ENCODE measurements at places on chromosomes 3 and 15.

- no peak for DNase-seq
These were observed 61.5 kb upstream of the GOLIM4 start for GRCh38 chr3:168157099-168157700.

GRCh38 chr3:187630404-187630803 lies 39.8 kb downstream of the SST start:
- no peak for DNase-seq

- DNase-seq, result no peak
These were observed 134.5 kb downstream of the FBN1 start for GRCh38 chr15:48510976-48511375.

GRCh38 chr3:33575311-33575710 lies 135.1 kb upstream of the UBP1 start:
- no peak for DNase-seq

GRCh38 chr3:55639143-55639542 lies 152.0 kb upstream of the WNT5A start:
- no peak for DNase-seq

DNA sequence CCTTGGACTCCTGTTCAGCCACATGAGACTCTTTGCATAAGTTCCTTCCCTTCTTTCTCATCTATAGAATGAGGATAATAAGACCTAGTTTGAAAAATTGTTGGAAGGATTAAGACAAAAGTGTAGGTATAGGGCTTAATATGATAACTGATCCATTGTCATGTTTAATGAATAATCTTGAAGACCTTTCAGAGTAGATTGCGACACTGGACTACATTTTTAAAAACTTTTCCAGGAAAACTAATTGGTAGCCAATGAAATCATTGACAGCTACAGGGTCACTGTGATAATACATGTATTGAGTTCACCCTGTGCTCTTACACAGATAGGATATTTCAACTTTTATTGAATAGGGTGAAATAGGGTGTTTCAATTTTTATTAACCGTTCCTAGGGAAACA lies 78.5 kb upstream of the FBN1 start:
- DNase-seq, result no peak

GRCh38 chr3:158101335-158102241 lies 4.6 kb downstream of the SHOX2 start:
- DNase-seq, result no peak

DNA sequence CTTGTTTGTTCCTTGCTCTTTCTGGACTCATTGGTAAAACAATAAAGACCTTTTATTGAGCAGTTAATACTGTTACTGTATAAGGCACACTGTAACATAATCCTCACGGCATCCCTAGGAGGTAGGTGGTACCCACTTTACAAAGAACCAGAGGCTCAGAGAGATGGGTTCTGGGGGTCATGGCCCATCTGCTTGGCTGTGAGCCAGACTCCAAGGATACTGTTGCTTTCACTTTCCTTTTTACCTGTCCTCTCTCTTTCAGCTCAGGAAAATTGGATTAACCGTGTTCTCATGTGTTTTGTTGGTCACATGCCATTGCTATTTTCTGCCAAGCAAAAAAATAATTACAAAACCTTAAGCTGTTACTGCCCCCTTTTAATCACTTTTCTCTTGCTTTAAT lies 34.8 kb upstream of the FILIP1L start:
- DNase-seq, result no peak

- DNase-seq, result no peak
These were observed 61.8 kb upstream of the SNRK start for GRCh38 chr3:43224405-43225073.

- no peak for DNase-seq
These were observed 143.8 kb downstream of the ATP10A start for GRCh38 chr15:25719101-25719985.

DNA sequence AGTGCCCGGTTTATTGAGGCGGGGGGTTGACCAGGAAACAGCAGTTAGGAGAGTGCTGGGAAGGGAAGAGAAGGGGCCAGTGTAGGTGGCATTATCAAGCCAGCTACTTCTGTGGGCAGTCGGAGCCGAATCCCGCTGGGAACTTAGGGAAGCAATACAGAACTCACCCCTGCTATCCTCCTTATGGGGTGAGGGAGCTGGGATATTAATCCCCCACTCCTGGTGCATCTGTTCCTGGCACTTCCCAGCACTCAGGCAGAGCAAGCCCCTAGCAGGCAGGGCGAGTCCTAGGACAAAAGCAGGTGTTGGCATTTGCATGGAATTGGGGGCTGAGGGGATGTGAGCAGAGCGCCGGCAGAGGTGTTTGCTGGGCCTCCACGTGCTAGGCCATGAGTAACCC lies 48.6 kb downstream of the SMAD6 start:
- DNase-seq, result no peak

DNA sequence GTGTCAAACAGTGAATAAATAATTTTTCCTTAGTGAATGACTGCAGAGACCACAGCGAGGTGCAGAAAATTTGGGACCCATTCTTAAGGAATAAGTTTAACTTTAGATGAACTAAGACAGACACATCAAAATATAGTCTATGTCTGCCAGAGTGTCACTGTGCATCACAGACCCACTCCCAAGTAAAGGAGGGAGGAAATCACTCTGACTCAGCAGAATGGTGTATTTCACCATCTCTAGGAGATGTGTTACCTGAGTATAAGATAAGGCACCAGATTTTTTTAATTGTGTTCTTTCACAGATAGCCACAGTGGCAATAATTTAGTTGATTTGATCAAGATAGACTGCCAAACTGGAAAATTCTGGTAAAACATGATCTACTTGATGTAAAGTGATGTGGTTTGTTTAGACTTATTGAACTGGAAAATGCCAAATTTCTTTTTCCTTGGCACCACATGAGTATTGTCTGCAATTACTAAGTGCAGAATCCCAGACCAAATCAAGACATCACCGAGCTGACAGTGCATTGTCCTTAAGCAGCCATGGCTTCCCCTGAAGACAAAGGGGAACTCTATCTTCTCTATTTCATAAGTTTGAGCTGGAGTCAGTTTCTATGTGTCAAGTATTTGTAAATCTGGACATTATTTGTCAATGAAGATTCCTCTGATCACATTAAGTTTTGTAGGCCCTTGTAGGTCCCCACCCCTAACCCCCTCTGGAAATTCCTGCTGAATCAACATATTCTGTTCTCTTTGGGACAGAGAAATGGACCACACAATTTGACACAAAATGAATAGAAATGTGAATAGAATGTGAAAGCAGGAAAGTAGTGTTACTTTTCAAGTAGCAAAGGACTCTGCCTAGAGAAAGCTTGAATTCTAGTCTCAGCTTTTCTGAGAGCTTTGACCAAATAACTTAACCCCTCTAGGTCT lies 47.6 kb downstream of the TIPARP start:
- no peak for DNase-seq

- no peak for DNase-seq
These were observed 223.3 kb upstream of the ARHGEF26 start for GRCh38 chr3:153897842-153898241.

GRCh38 chr3:116264546-116265319 lies 180.6 kb downstream of the LSAMP start:
- DNase-seq, result no peak

- DNase-seq, result no peak
These were observed 3.0 kb downstream of the PLA1A start for GRCh38 chr3:119600732-119601131.

- DNase-seq, result no peak
These were observed 53.3 kb upstream of the NR2C2 start for GRCh38 chr3:14894085-14894484.

DNA sequence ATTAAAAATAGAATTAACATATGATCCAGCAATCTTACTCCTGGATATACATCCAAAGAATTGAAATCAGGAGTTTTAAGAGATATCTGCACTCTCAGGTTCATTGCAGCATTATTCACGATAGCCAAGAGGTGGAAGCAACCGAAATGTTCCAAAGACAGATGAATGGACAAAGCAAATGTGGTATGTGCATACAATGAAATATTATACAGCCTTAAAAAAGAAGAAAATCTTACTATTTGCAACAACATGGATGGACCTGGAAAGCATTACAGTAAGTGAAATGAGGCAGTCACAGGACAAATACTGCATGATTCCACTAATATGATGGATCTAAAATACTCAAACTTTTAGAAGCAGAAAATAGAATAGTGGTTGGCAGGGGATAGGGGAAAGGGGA lies 9.3 kb upstream of the TMEM158 start:
- no peak for DNase-seq

GRCh38 chr15:89822951-89823711 lies 8.5 kb upstream of the ANPEP start:
- no peak for DNase-seq

DNA sequence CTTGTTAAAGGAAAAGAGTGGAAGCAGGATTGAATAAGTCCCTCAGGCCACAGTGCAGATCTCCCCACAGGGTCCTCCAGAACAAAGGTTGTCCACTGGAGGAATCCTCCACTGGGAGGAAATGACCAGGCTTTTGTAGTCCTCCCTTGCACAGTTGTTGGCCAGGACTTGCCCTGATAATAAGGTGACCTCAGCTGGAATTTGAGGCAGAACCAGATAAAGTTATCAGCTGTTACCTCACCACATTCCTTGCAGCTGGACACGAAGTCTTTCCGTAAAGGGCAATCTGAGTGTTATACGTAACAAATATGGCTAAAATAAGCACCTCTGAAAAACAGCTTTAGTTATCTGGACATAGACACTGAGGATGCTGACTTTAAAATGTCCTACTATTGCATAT lies 83.5 kb upstream of the NAALADL2 start:
- DNase-seq, result no peak

GRCh38 chr15:96331945-96332636 lies 1.6 kb downstream of the NR2F2 start:
- no peak for DNase-seq

- DNase-seq, result peak; percentile 69
These were observed 1.4 kb downstream of the EPHB3 start for GRCh38 chr3:184562878-184563560.

- DNase-seq, result no peak
These were observed 3.8 kb downstream of the ANP32A start for GRCh38 chr15:68816795-68817303.

DNA sequence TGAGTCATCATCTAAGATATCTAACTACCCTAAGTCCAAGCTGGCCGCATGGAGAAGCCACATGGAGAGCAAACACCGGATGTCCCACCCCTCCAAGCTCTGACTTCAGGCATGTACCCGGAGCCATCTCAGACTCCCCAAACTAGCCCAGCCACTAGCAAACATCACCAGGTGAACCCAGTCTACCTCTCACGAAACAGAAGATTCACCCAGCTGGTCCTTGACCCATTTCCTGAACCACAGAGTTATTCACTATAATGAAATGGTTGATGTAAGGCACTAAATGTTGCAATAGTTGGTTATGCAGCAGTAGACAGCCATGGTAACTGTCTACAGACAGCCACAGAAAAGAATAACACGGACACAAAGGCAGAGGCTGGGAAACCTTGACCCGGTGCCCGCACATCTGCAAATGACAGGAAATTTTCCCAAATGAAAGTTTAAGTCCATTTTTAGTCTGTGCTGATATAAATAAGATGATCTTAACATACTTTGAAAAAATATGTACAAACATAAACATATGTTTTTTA lies 265.5 kb upstream of the ATP10A start:
- DNase-seq, result no peak

DNA sequence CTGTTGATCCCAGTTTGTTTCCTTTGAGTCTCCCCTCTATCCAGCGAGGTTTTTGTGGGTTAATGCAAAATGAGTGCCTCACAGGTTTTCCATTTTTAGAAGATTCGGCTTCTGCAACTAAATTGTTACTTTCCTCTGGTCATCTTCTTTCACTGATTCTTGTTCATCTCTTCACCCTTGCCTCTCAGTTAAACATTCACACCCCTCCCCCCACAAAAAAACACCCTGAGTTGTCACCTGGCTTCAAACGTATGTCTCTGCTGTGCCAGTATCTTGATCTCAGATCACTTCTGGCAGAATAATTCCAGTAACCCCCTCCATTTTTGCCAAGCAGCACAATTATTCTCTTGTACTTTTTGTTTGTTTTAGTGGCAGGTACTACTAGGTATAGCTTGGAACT lies 12.3 kb upstream of the CLDN16 start:
- DNase-seq, result no peak

DNA sequence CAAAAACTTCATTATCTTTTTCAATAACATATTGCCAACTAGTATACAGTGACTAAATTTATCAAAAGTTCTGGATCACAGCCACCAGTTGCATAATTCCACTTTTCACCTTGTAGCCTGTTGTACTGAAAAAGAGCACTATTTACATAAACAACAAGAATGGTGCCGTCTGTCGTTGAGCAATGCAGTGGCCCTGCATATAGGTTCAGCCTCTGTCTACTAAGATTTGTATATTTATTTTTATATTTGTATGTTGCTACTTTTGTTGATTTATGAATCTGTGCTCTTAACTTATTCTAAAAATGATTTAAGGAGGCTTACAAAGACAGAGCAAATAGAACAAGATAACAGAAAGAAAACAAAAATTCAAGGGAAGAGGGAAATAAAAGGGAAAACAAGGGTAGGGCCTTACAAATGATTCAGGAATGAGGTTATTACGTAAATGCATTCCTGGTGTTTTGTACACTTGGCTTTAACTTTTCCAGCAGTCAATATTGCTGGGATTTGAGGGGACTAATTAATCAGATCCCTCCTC lies 257.6 kb upstream of the STT3B start:
- DNase-seq, result no peak

DNA sequence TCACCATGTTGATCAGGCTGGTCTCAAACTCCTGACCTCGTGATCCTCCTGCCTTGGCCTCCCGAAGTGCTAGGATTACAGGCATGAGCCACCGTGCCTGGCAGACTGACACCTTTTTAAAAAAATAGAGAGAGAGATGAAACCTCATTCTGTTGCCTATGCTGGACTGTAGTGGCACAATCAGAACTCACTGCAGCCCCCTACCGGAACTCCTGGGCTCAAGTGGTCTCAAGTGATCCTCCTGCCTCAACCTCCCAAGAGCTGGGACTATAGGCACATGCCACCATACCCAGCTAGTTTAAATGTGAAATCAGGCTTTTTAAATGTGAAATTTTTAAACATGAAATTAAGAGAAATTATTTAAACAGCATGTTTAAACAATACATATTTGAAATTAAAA lies 265.2 kb upstream of the UBE2E1 start:
- no peak for DNase-seq

GRCh38 chr3:13689373-13690260 lies 140.7 kb downstream of the FBLN2 start:
- no peak for DNase-seq
